T-helper 9 cell (primary cell): ENCODE measurements at places on chromosomes 5 and 9.
A peak's percentile ranks its signal among the peaks of the same experiment; 100 is the strongest.

DNA sequence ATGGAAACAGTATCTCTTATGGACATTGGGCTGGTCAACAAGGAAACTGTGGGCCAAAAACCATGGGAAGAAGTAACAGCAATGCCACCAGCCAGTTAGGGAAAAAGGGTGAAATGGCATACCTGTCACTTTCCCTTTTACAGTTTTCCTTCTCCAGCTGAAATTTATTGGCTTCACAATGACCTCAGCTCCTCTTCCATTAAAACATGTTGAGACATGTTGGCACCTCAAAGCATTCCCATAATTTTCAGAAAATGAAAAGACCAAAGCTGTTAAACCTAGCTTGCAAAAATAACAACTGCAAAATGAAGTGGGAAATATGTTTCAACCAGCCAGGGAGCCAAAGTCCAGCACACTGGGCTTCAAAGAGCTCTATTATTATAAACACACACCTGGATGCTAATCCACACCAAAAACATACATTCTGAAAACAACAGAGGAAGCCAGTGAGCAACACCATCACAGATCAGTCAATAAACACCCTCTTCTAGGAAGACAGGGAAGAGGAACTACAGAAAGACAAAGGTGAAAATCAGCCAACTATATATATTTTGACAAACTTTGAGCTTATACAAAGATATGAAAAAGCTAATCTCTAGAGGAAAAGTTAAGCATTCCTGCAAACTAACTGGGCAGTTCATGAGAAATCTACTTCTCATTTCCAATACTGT is 78.4 kb upstream of the PTGER4 start:
- DNase-seq = no peak

- DNase-seq = no peak
Measured at GRCh38 chr9:116700882-116701865, 14.1 kb downstream of the TRIM32 start.

GRCh38 chr9:90432951-90433350 is 209.7 kb downstream of the DIRAS2 start:
- no peak for DNase-seq

GRCh38 chr5:179803651-179804554 is 2.8 kb downstream of the MGAT4B start:
- DNase-seq = no peak

DNA sequence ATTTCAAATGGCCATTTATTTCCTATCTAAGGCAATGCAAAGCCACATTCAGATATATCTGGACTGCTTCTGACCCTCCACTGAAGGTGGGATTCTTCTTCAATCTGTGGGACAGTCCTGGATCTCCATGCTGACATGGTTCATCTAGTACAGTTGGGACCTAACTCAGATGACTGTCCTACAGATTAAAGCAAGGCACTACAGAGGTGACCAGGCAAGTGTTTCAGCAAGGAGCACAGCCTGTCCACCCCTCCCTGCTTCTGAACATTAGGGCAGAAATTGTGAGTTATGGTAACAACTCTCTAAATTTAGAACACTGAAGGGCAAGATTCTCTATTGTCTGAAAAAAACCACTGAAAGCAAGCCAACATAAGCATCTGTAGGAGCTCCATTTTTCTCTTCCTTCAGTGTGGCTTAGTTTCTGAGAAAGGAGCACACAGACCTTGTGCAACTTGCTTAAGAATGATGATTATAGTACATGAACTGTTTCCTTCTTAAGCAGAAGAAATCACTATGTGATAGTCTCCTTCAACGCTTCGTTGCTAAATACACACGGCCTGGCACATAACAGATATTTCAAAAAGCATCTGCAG is 62.9 kb upstream of the BARX1 start:
- no peak for DNase-seq

DNA sequence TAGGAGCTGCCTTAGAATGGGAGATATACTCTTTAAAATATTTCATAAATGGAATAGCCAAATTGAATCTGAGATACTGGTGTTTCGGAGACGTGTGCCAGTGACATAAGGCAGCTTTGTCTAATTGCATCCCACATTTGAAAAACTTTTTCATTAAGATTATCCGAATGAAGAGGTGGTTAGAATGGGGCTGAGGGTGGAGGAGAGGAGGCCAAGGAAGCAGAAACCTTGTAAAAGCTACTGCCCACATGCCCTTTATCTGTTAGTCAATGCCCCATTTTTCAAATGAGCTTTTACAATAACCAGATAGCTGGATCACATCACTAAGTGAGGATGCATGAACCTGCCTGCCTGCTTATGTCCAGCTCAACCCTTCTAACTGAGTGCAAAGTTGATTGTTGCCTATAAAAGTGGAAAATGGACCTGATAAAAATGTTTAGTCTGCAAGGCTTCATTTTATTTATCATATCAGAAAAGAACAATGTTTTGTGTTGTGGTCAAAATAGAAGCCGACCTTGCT is 34.8 kb downstream of the SNX24 start:
- DNase-seq = no peak

GRCh38 chr5:5416733-5417132 is 5.7 kb upstream of the ICE1 start:
- DNase-seq = no peak

DNA sequence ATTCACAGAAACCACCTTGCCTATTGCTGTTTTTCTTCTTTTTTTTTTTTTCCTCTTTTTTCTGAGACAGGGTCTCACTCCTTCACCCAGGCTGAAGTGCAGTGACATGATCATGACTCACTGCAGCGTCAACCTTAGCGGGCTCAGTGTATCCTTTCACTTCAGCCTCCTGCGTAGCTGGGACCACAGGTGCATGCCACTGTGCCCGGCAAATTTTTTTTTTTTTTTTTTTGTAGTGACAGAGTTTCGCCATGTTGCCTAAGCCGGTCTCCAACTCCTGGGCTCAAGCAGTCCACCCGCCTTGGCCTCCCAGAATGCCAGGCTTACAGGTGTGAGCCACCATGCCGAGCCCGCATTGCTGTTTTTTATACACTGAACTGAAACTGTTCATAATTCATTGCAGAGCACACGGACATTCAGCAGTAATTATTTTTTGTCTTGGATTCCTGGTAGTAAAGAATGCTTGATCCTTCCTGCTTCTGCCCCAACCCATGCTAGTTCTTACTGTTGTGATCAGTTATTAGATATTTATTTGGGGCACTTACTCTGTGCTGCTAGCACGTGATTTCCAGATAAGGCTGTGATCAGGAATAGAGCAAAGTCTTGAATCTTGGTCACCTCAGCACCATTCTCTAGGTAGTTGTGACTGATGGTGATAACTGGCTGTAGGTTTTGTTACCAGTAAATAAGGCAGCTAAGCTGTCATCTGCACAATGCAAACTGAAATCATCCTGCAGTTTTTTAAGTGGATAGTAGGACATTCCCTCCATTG is 14.0 kb downstream of the MAP3K1 start:
- peak; percentile 57 for DNase-seq
